ENCODE measurements at places on chromosomes 1 and 21. TPM values are rescaled to one million over a fixed set of nuclear protein-coding genes. Genes with fewer than 3 reads are reported as not detected.

DNA sequence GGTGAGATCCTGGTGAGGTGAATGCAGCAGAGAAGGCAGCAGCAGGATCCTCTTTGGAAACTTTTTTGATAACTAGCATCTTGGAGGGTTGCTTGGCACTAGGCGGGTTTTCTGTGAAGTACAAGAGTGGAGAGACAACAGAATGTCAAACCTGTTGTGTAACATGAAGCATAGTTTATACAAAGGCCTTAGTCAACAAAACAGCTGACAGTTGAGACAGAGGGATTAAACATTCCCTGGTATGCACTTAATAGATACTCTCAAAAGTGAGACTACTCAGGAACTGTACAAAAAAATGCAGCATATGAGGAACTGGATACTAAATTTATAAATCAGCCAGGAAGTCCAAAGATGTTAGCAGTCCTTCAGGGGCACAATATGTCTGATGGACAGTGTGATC, 16.4 kb upstream of the CCDC17 start:
- DNase-seq, result no peak

DNA sequence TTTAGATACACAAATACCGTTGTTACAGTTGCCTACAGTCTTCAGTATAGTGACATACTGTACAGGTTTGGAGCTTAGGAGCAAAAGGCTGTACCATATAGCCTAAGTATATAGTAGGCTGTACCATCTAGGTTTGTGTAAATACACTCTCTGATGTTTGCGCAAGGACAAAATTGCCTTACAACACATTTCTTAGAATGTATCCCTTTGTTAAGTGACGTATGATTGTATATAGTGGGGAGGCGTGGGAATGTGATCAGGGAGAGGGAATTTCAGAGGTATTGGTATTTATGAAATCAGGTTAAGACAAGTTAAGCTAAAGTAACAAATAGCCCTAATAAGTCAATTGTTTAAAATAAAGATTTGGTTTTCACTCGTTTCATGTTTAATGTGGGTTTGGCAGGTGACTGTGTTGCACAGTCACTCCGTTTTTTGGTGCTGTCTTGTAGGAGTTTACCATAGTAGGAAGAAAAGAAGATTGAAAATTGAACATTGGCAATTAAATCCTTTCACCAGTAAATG, 2.7 kb downstream of the GORAB start:
- DNase-seq, result no peak

- no peak for DNase-seq
Observed at GRCh38 chr1:29412591-29412990, 176.3 kb downstream of the PTPRU start.

DNA sequence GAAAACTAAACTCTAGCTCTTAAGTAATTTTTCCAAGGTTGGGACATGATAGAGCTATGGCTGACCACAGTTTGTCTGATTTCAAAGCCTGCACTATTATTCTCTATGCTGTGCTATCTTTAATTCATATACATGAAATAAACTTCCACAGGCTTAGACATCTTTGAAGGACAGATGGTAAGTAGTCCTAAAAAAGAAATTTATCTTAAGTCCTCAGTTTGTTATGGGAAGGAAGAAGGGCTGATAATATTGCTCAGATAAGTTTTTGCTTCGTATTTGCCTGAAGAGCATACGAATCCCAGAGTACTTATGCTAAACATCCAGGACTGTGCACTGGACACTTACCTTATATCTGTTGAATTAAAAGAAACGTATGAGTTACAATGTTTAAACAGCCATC, 39.6 kb downstream of the VCAM1 start:
- no peak for DNase-seq

- no peak for DNase-seq
Observed at GRCh38 chr21:29130270-29130969, at the start of gene MAP3K7CL. MAP3K7CL (plus strand) TSS chr21:29130644; CDS start chr21:29133345, 2,701 bp downstream.

- no peak for DNase-seq
Observed at GRCh38 chr1:196355206-196355786, 252.9 kb downstream of the KCNT2 start.

LRIF1 gene
- total RNA-seq, result 22.6 TPM

- peak; percentile 40 for DNase-seq
Observed at GRCh38 chr1:247906504-247907047, 11.2 kb downstream of the OR2W3 start.

LEFTY2 gene
- total RNA-seq, result not detected

GRCh38 chr1:21543598-21543997, 34.4 kb downstream of the ALPL start:
- no peak for DNase-seq

MRPS6 gene
- 37.9 TPM for total RNA-seq

GRCh38 chr1:3668148-3668547, 15.8 kb downstream of the TP73 start:
- no peak for DNase-seq

- DNase-seq, result no peak
Observed at GRCh38 chr1:11736746-11737639, 1.1 kb downstream of the AGTRAP start.

GRCh38 chr1:21616372-21616771, 52.8 kb downstream of the RAP1GAP start:
- DNase-seq, result no peak

- DNase-seq, result no peak
Observed at GRCh38 chr1:145893306-145894055, 7.8 kb upstream of the ANKRD35 start.

DNA sequence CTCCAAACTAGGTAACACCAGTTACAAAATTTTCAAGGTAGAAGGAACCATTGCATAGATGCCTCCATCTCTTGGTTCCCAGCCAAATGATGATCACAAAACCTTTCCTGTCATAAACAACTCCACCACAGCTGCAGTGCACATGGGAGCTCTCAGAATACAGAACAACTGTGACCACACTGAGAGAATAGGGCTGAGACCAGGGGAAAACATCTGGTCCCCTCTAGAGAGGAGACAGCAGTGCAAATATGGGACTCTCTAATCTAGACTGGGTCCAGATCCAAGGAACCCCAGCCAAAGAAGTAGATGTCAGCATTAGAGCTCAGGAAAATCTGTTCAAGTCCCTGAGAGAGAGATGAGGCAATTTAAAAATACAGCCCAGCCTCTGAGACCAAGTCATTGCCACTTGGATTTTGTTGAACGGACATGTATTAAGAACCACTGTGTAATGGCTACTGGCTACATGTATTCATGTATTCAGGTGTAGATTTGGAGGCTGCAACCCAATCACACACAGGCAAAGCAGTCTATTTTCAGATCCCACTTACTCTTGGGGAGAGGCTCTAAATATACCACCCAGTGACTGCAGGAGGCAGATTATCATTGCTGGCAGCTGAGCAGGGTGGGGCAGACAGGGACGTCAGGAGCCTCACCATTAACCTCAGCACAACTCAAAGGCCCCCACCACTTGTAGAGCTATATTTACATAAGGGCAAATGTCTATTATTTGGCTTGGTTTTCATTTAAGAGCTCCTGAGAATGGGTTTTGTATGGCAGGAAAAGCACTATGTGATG, 7.6 kb upstream of the RXRG start:
- DNase-seq, result no peak

- no peak for DNase-seq
Observed at GRCh38 chr1:110007046-110007830, 22.7 kb downstream of the AHCYL1 start.

DNA sequence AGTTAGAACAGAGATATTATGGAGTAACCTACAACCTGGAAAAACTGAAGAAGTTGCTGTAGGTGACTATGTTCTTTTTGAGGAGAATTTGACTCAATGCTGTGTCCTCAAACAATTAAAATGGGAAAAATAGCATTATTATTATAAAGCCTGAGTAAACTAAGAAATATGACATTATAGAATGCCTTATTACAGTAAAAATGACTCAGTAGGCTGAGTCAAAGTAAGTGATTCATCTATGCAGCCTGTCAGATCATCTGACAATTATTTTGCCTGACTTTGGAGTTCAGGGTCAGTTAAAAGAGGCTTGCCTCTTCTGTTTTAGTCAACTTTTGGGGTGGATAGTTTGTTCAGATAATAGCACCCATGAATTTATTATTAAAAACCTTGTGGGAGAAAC, 150.8 kb upstream of the PTGFR start:
- DNase-seq, result no peak

KANK4 gene
- total RNA-seq, result not detected

GRCh38 chr1:54324251-54325140, 81.7 kb downstream of the SSBP3 start:
- DNase-seq, result no peak

- DNase-seq, result no peak
Observed at GRCh38 chr1:107570768-107571167, 394.2 kb downstream of the VAV3 start.

LRRIQ3 gene
- total RNA-seq, result 1.4 TPM

GRCh38 chr1:209797978-209798639, 7.8 kb downstream of the IRF6 start:
- DNase-seq, result no peak

GRCh38 chr1:10113501-10113900, 80.7 kb downstream of the UBE4B start:
- no peak for DNase-seq

DNA sequence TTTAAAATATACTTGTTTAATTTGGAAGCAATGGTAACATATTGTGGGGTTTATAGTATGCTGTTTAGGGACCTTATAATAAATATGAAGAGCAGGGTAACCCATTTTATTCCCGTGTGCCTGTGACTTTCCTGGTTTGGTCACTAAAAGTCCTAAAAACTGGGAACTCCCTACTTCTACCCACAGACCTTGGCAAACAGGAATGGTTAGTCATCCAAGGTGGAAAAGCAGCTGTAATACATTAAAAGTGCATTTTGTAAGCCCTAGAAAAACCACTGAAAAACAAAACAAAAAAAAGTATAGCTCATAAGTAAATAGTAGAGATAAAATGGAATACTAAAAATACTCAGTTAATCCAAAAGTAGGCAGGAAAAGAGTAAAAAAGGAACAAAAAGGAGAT, 538.9 kb downstream of the LMO4 start:
- no peak for DNase-seq

- DNase-seq, result no peak
Observed at GRCh38 chr1:39310015-39310414, 105.5 kb downstream of the MACF1 start.

ACTN2 gene
- total RNA-seq, result not detected

LRRN2 gene
- not detected for total RNA-seq

- DNase-seq, result no peak
Observed at GRCh38 chr1:201636097-201636496, 97.2 kb downstream of the NAV1 start.

- DNase-seq, result no peak
Observed at GRCh38 chr1:92013923-92014322, 15.9 kb upstream of the EPHX4 start.

DCST2 gene
- total RNA-seq, result 0.90 TPM

GRCh38 chr1:160781186-160781766, 14.7 kb upstream of the LY9 start:
- DNase-seq, result no peak

DNA sequence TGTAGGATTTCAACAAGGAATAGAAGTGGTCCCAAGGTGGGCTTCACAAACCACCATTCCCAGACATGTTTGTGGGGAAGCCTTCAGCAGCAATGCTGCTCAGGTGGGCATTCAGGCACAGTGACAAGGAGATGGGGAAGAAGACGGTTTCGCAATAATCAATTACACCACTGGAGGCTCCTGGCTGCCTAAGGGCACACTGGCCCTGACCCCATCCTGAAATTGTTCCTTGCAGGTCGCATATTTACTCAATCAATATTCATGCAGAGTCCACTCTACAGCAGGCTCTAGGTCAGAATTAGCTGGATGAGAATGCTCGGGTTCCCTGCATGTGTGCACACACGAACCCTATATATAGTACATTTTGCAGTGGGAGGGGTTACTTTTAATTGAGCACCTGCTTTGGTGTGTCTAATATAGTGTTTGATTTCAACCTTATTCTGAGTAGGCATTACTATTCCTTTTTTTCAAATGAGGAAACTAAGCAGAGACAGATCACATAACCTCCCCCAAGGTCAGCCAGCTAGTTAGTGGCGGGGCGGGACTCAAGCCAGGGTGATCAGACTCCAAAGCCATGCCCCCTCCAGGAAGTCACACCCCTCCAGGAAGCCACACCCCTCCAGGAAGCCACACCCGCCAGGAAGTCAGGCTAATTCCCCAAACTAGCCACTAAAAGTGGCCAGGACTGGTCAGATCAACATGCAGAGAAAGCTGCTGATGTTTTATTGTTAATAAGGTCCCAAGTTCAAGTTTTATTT, 106.5 kb downstream of the HLCS start:
- DNase-seq, result peak; percentile 37

DNA sequence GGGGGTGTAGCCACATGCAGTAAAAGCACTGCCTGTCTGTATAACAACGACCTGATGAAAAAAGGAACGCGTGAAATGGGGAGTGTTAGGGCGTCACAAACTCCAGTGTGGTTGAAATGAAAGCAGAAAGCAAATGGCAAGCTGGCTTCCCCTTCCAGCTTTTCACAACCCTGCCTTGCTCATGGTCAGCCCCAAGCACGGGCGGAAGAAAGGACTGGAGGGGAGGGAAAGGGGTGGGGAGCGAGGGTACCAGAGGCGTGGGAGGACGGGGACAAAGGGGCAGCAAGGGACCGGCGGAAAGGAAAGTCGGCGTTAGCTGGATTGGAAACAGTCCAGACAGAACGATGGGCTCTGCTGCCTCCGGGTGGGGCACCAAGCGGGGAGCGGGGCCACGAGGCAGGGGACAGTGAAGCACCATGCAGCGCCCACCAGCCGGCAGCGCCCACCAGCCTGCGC, 9.6 kb downstream of the VPS26C start:
- peak; percentile 69 for DNase-seq

- peak; percentile 88 for DNase-seq
Observed at GRCh38 chr1:153796786-153797659, 21.8 kb downstream of the SLC27A3 start.

CLEC20A gene
- 4.7 TPM for total RNA-seq

DDR2 gene
- 0.12 TPM for total RNA-seq

DNA sequence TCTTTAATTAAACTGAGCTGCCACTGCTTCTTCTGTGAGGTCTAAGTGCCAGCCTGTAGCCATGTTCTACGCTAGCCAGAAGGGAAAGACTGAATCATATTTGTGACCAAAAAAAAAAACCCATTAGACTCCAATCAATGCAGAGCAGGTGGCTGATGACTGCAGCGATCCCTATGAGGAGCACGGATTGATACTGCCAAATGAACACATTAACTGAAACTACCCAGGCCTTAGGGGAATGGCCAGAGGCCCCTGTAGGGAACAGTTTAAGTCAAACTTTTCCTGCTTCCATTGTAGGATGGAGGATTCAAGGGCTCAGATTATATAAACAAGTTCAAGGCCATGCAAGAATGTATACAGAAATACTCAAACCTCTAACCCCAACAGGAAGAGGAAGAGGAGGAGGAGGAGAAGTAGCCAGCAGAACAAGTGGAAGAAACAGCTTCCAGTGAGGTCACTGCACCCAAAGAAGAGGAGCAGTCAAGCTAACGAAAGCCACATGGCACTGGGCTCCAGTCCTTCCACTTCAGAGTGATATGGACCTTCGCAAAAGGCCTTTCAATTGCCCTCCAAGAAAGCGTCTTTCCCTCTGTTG, 328.3 kb downstream of the SMYD3 start:
- DNase-seq, result no peak

Data from B cell (primary cell).